Gastroesophageal sphincter (tissue), 4 donors: ENCODE measurements at places on chromosomes 6 and 20. TPM values are rescaled to one million over a fixed set of nuclear protein-coding genes. Genes with fewer than 3 reads are reported as not detected.

- peak; percentile 53 for ATAC-seq
These were observed 45.3 kb upstream of the COL21A1 start for GRCh38 chr6:56292505-56293181.

The ISM1 gene
- 6.4 TPM for total RNA-seq

GRCh38 chr20:45935416-45936046 lies 1.0 kb downstream of the PCIF1 start:
- ATAC-seq: peak; percentile 26

DNA sequence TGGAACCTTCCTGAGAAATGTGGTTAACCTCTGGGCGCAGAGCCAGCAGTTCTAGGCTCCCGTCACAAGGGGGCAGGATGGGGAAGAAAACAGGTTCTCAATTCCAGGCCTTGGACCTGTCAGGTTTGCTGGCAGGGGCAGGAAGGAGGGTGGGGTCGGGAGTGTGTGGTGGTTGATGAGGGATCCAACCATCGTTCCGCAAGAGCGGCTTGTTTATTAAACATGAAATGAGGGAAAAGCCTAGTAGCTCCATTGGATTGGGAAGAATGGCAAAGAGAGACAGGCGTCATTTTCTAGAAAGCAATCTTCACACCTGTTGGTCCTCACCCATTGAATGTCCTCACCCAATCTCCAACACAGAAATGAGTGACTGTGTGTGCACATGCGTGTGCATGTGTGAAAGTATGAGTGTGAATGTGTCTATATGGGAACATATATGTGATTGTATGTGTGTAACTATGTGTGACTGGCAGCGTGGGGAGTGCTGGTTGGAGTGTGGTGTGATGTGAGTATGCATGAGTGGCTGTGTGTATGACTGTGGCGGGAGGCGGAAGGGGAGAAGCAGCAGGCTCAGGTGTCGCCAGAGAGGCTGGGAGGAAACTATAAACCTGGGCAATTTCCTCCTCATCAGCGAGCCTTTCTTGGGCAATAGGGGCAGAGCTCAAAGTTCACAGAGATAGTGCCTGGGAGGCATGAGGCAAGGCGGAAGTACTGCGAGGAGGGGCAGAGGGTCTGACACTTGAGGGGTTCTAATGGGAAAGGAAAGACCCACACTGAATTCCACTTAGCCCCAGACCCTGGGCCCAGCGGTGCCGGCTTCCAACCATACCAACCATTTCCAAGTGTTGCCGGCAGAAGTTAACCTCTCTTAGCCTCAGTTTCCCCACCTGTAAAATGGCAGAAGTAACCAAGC lies 29.6 kb downstream of the SRSF3 start:
- ATAC-seq: peak; percentile 77

GRCh38 chr6:128513878-128514277 lies 6.5 kb downstream of the PTPRK start:
- no peak for ATAC-seq

The MEI4 gene
- total RNA-seq: 0.31 TPM

GRCh38 chr6:84897011-84897410 lies 132.6 kb upstream of the TBX18 start:
- ATAC-seq: no peak

The OR2J3 gene
- not detected for total RNA-seq

The SLC17A2 gene
- not detected for total RNA-seq

The CARMIL1 gene
- 6.2 TPM for total RNA-seq

GRCh38 chr6:138383776-138384175 lies 6.1 kb downstream of the SMIM28 start:
- ATAC-seq: no peak

DNA sequence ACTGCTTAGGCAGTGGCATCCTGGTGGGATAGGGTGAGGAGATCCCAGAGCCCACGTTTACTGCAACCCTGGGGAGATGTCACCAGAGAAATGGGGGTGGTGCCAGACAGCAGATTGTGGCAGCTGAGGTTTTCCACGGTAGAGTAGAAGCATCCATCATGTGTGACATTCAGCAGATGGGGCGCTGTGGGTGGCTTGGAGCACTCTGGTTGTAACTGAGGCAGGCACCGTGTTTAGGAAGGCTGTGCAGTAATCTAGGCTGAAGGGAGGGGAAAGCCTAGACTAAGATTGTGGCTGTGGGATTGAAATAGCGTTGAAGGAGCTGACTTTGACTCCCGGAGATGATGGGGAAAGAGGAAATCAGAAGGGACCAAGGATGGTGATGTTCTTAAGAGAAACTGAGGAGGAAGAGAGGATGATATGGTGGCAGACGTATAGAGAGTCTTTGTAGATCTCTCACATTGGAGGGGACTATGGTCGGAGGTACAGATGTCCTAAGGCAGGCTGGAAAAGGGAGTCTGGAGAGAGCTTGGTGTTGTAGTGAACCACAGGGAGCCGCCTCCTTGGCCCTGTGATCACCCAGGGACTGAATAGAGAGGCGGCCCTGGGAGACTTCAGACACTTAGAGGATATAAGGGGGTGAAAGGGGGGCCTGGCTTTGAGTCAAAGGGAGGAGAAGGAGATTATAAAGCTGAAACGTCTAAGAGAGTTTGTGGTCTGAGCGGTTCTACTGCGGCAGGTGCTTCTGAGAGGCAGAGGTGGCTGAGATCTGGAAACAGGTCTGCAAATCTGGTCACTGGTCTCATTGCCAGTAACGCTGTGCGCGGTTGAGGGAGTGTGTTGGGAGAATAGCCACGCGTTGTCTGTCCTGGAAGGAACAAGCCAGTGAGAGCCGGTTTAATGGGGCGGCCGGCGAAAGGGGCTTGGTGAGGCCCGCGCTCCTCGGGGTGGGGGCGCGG lies 792 bp upstream of the MICA start:
- peak; percentile 0 for ATAC-seq

DNA sequence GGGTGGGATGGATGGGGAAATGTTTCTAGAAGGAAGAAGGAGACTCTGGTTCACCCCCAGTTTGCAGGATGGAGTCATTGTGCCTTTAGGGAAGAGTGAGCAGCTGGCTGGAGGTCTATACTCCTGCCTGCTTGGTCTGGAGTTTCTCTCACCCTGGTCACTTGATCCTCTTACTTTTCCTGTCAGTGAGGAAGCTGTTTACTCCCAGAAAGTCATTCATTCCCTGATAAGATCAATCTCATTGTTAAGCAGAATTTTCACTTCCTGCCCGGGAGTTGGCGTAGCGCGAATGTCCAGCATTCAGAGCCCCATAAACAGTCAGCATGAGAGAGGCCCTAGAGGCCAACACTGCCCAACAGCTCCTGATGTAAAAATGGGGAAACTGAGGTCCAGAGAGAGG lies 70.4 kb upstream of the SIRPA start:
- ATAC-seq: no peak

The SAMD3 gene
- 0.54 TPM for total RNA-seq

DNA sequence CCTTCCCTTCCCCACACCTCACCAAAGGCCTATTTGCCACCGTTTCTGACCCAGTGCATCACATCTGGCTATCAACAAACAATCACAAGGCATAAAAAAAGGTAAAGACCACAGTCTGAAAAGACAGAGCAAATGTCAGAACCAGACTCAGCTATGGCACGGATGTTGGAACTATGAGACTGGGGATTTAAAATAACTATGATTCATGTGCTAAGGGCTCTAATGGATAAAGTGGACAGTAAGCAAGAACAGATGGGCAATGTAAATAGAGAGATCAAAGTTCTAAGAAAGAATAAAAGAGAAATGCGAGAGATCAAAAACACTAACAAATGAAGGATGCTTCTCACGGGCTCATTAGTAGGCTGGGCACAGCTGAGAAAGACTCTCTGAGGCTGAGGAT lies 99.5 kb downstream of the LAMP5 start:
- no peak for ATAC-seq

The DDO gene
- 3.6 TPM for total RNA-seq

GRCh38 chr6:32883789-32884188 lies 29.8 kb downstream of the PSMB9 start:
- ATAC-seq: peak; percentile 87

The RHAG gene
- total RNA-seq: 0.94 TPM

DNA sequence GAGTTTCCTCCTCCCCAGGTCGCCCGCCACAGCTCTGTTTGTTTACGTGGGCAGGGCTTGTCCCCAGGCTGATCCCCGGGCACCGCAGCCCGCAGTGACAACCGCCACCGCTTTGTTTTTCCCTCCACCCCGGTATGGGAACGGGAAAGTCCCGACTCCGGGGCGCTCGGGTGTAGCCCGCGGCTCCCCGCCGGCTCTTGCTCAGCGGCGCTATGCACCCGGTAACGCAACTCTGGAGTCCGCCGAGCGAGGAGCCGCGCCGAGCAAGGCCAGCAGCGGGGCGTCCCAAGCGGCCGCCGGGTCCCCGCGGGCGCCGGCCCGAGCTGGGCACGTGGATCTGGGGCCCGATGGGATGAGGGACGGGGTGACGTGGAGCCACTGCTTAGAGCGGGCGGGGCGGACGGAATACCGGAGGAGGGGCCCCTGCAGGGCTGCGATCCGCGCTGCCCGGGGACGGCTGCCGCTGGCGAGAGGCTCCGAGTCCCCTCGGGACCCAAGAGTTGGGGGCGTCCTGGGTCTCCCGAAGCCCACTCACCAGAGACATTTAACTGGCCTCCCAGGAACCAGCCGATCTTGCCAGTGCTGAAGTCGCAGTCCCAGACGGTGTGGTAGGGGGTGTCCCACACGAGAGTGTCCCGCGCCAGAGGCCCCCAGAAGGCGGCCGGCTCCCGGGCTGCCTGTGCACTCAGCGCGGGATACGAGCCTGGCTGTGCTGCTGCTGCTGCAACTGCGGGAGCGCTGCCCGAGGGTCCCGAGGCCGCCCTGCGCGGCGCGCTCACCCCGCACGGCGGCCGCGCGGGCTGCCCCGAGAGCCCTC lies 497 bp downstream of the ACSS1 start:
- ATAC-seq: peak; percentile 72

- ATAC-seq: peak; percentile 58
These were observed 8.3 kb downstream of the PI16 start for GRCh38 chr6:36962874-36963273.

The MRAP2 gene
- total RNA-seq: not detected

GRCh38 chr6:108565893-108566292 lies 5.2 kb downstream of the FOXO3 start:
- ATAC-seq: peak; percentile 85
